ENCODE measurements at places on chromosomes 3 and 15.

DNA sequence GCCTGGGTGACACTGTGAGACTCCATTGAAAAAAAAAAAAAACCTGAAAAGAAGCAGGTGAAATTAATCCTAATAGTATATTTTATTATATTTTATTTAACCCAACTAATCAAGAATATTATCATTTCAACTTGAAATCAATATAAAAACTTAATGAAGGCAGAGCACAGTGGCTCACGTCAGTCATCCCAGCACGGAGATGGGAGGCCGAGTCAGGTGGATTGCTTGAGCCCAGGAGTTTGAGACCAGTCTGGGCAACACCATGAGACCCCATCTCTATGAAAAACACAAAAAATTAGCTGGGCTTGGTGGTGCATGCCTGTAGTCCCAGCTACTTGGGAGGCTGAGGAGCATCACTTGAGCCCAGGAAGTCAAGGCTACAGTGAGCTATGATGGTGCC, 33.3 kb upstream of the SLC41A3 start:
- no peak for ATAC-seq

DNA sequence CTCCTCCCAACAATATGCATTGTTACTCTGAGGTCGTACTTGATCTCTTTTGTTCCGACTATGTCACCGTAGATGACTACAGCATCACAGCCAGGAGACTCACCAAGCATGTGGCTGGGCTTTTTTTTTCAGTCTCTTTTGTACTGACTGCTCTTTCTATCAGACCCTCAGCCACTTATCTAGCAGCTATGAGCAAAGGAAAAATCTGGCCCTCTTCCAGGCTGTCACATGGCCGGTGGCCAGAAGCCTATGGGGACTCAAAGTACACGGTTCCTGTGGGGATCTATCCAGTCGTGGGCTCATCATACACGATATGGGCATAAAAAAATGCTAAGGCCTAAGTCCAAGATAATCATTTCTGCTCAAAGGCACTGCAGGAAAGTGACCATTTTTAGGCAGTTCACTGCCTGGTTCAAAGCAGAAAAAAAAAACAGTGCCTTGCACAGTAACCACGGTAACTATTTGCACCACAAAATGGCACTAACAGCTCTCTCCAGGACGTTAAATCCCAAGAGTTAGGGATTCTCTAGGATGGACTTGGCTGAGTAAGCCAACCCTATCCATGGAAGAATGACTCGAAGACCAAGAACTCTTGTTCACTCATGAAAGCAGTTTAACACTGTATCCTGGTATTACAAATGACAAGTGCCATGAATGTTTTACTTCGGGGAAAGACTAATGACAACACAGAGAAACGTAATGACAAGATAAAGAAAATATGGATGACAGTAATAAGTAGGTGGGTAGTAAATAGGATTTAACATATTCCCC, 50.3 kb downstream of the SHQ1 start:
- ATAC-seq = no peak

DNA sequence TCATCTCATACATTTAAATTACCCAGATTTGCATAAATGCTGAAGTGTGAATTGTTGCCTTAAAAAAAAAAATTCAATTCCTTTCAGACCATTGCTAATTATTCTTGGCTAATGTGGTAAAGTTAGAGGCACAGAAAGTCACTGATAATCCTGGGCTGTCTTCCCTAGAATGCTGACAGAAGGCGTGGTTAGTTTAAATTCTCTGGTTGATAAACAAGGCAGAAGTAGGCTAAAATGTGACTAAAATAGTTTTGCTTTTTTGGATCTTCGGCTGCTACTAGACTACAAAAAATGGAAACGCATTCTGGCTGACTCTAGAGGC, 193.7 kb downstream of the OTOL1 start:
- ATAC-seq = no peak

DNA sequence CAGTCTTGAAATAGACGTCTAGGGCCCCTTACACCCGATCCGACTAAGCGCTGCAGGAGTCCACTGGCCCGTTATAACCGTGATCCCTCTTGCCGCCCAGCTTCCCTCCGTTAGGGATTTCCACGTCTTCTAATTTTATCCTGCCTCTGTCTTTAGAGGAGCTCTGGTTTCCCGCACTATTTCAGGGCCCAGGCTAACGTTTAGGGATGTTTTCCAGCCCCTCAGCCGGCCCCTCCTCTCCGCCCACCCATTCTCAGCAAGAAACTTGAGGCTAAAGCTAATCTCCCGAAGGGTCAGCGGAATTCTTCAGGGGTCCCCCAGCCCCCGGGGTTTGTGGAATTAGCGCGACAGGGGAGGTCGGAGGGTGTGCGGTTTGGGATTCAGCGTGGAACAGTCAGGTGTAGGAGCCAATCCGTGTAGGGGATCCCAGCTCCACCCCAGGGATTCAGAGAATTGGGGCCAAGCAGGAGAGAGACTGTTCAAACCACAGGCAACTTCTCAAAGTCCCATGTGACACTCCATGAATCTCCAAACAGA, 1.6 kb downstream of the PTX3 start:
- ATAC-seq = no peak

GRCh38 chr15:92848852-92849598, 51.1 kb upstream of the CHD2 start:
- ATAC-seq = no peak
